ENCODE measurements at places on chromosomes 6 and 20.

- DNase-seq, result no peak
These were observed 3.4 kb upstream of the FKBP1A start for GRCh38 chr20:1396264-1396663.

- no peak for DNase-seq
These were observed 46.4 kb downstream of the AKAP12 start for GRCh38 chr6:151286214-151286613.

DNA sequence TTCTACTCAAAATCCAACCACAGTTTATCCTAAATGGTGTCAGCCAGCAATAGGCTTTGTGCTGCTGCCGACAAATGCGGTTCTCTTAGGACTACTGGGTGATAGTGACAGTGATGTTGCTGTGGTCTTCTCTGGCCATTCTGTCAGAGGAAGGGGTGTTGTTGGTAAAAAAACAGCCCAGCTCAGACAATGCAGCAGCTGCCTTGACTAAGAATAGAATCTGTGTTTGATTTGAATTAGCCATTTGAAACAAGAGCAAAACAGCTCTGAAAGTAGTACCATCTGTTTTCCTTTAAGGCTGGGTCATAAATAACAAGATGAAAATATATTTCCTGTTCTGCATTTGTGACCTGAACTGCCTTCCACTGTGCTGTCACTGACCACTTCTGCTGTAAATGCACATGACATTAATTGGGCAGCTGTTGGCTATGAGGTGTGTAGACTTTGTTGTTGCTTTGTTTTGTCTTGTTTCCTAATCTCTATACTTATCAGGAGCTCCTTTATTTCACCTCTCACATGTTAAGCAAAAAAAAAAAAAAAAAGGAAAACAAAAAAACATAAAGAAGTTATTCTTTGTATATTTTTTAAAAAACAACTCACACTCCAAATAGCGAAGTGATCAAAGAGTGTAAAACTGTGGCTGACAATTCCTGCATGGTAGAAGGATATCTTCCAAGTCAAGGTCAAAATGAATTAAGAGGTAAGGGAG is 497.8 kb upstream of the ARID1B start:
- DNase-seq, result no peak

- no peak for DNase-seq
These were observed 415 bp upstream of the CUL9 start for GRCh38 chr6:43181621-43181941.

Measured in non-pigmented ciliary epithelial cell (primary cell).